ENCODE measurements at places on chromosomes 2 and 18.

- H3K27me3 ChIP-seq, result peaks cover 90% of the 10 kb centered on the region
- H3K27ac ChIP-seq, result no peak overlapping the region
- no peak for DNase-seq
- H3K4me3 ChIP-seq, result no peak overlapping the region
- no peaks in the 10 kb centered on the region for H3K36me3 ChIP-seq
Measured at GRCh38 chr2:85748985-85749875, 4.6 kb upstream of the ATOH8 start.

- H3K27me3 ChIP-seq, result peaks cover 14% of the 10 kb centered on the region
- no peaks in the 10 kb centered on the region for H3K36me3 ChIP-seq
- H3K4me3 ChIP-seq, result no peak overlapping the region
Measured at GRCh38 chr2:222797871-222798270, 63.0 kb upstream of the ACSL3 start.

DNA sequence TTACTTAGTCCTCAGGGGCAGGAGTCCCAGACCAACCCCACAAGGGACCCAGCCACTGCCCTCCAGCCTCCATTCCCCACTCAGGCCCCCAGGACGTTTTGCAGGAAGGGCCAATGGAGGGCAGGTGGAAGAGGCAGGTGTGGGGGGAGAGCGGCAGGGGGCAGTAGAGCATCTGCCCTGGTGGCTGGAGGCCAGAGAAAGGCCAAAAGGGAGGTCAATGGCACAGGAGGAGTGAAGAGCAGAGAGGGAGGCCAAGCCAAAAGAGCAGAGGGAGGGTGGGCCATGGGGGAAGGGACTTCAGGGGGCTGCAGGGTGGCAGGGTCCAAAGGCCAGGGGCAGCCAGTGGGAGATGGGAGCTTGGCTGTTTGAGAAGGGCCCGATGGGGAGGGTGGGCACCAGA lies 17.3 kb upstream of the GPR55 start:
- H3K4me3 ChIP-seq, result no peak overlapping the region
- H3K4me1 ChIP-seq, result peaks cover 17% of the 10 kb centered on the region
- DNase-seq, result no peak
- H3K36me3 ChIP-seq, result no peaks in the 10 kb centered on the region

DNA sequence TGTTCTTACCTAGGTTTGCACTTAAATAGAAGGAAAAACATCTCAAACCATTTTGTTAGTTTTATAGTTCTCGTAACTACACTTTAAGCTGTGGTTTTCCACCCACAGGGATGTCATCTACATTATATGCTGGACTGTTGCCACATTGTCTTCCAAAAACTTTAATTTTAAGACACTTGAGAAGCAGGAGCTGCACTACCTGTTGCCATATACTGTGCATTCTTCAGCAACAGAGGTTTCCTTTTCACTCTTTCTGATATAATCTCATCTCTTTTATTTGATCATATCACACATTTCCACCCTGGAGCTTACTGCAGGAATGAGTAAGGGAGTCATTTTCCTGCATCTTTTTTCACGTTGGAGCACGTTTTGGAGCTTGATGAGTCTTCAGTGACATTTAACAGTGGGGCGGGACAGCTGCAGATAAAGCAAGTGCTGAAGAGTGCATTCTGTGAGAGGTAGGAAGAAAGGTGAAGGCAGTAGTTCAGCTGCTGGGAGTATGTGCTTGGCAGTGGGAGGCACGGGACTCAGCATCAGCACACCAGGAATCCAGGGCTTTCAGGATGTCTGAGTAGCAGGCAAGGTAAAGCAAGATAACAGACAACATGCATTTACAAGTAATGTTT lies 3.8 kb downstream of the LIMS1 start:
- DNase-seq, result no peak
- H3K4me1 ChIP-seq, result peaks cover 44% of the 10 kb centered on the region
- H3K36me3 ChIP-seq, result peaks cover 8% of the 10 kb centered on the region
- H3K4me3 ChIP-seq, result no peak overlapping the region

DNA sequence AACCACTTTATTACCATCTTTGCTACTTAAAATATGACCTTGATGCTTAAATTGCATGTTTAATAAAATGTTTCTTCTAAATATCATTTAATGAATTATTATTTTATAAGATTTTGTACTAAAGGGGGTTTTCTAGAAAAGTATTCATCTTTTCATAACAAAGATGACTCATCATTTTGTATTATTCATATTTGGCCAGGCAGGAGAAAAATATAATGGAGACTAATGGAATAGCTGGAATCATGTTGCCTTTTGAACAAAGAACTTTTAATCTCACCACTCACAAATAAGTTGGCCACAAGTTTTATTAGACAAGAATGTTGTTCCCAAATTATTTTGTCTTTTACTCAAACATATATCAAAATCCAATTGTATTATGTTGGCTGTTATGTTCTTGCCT lies 882.4 kb downstream of the DSC3 start:
- no peak overlapping the region for H3K4me3 ChIP-seq
- no peak overlapping the region for H3K27ac ChIP-seq
- no peak for DNase-seq

- peaks cover 13% of the 10 kb centered on the region for H3K36me3 ChIP-seq
- no peaks in the 10 kb centered on the region for H3K4me1 ChIP-seq
- no peak for DNase-seq
- H3K27me3 ChIP-seq, result no peaks in the 10 kb centered on the region
- H3K4me3 ChIP-seq, result no peak overlapping the region
- no peak overlapping the region for H3K27ac ChIP-seq
Measured at GRCh38 chr2:134451347-134451630, 197.4 kb downstream of the MGAT5 start.

GRCh38 chr2:195561116-195561921 lies 95.7 kb upstream of the SLC39A10 start:
- H3K36me3 ChIP-seq, result peaks cover 7% of the 10 kb centered on the region
- peak overlapping the region; percentile 90 for H3K27ac ChIP-seq
- no peak for DNase-seq
- H3K27me3 ChIP-seq, result no peaks in the 10 kb centered on the region

- H3K27ac ChIP-seq, result no peak overlapping the region
- H3K27me3 ChIP-seq, result peaks cover 9% of the 10 kb centered on the region
- no peaks in the 10 kb centered on the region for H3K4me1 ChIP-seq
- H3K36me3 ChIP-seq, result peaks cover 2% of the 10 kb centered on the region
Measured at GRCh38 chr2:207110310-207110709, 55.4 kb downstream of the KLF7 start.

GRCh38 chr2:207223051-207223450 lies 57.3 kb upstream of the KLF7 start:
- H3K4me1 ChIP-seq, result peaks cover 5% of the 10 kb centered on the region
- no peak overlapping the region for H3K27ac ChIP-seq
- no peak overlapping the region for H3K4me3 ChIP-seq

GRCh38 chr2:192004188-192004963 lies 157.5 kb upstream of the CAVIN2 start:
- no peak overlapping the region for H3K4me3 ChIP-seq
- H3K27me3 ChIP-seq, result peaks cover 56% of the 10 kb centered on the region
- no peaks in the 10 kb centered on the region for H3K4me1 ChIP-seq
- H3K36me3 ChIP-seq, result no peaks in the 10 kb centered on the region

DNA sequence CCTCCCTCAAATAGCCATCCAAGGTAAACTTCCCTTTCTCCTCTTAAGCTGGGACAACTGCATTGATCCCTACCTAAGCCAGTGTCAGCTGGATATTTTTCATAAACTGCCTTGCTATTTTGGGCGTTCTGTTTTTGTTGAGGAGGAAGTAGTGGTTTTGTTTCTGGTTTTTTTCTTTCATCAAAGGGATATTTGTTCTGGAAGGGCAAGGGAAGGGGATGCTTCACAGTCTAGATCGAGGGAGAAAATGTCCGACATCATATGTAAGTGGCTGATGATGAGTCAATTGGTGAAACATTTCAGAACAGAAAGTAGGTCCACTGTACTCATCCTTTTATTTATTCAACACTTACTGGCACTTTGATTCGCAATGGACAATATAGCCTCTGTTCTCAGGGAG lies 31.0 kb downstream of the TANC1 start:
- no peak overlapping the region for H3K4me3 ChIP-seq
- no peaks in the 10 kb centered on the region for H3K4me1 ChIP-seq
- no peak for DNase-seq

GRCh38 chr2:209653134-209653533 lies 118.5 kb upstream of the UNC80 start:
- H3K27ac ChIP-seq, result no peak overlapping the region
- H3K4me1 ChIP-seq, result no peaks in the 10 kb centered on the region
- H3K27me3 ChIP-seq, result no peaks in the 10 kb centered on the region

DNA sequence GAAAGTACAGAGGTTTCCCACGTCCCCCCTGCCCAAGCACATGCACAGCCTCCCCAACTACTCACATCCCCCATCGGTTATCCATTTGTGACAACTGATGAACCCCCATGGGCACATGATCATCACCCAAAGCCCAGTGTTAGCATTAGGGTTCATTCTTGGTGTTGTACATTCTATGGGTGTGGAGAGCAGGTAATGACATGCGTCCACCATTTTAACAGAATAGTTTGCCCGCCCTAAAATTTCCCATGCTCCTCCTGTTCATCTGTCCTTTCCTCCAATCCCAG lies 74.3 kb downstream of the LONRF2 start:
- H3K36me3 ChIP-seq, result no peaks in the 10 kb centered on the region
- H3K4me1 ChIP-seq, result no peaks in the 10 kb centered on the region
- no peak overlapping the region for H3K4me3 ChIP-seq
- no peak overlapping the region for H3K27ac ChIP-seq
- DNase-seq, result no peak

DNA sequence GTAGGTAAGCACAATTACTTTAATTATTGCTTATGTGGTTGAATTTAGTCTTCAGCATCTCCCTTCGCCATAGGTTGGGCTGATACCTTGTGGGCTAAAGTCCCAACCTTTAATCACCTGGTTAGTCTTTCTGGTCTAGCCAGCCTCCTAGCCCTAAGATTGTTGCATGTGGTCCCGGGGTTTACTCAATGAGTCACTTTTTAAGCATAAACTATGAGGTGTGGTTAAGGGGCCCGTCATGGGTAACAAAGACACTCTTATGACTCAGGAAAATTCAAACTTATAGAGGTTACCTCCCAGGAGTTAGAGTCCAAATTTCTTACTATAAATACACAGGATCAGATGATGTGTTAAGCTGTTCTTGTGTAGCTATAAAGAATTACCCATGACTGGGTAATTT lies 841.6 kb downstream of the TRIB2 start:
- no peak overlapping the region for H3K4me3 ChIP-seq
- H3K27ac ChIP-seq, result no peak overlapping the region
- no peaks in the 10 kb centered on the region for H3K27me3 ChIP-seq
- no peaks in the 10 kb centered on the region for H3K4me1 ChIP-seq
- no peaks in the 10 kb centered on the region for H3K36me3 ChIP-seq

- no peaks in the 10 kb centered on the region for H3K4me1 ChIP-seq
- no peak overlapping the region for H3K27ac ChIP-seq
- H3K36me3 ChIP-seq, result no peaks in the 10 kb centered on the region
- peaks cover 83% of the 10 kb centered on the region for H3K27me3 ChIP-seq
- H3K4me3 ChIP-seq, result no peak overlapping the region
Measured at GRCh38 chr18:22604986-22605421, 187.3 kb upstream of the CTAGE1 start.

GRCh38 chr2:63882395-63883105 lies 40.9 kb downstream of the UGP2 start:
- peaks cover 20% of the 10 kb centered on the region for H3K4me1 ChIP-seq
- no peak for DNase-seq
- H3K4me3 ChIP-seq, result no peak overlapping the region
- no peak overlapping the region for H3K27ac ChIP-seq
- peaks cover 42% of the 10 kb centered on the region for H3K36me3 ChIP-seq

DNA sequence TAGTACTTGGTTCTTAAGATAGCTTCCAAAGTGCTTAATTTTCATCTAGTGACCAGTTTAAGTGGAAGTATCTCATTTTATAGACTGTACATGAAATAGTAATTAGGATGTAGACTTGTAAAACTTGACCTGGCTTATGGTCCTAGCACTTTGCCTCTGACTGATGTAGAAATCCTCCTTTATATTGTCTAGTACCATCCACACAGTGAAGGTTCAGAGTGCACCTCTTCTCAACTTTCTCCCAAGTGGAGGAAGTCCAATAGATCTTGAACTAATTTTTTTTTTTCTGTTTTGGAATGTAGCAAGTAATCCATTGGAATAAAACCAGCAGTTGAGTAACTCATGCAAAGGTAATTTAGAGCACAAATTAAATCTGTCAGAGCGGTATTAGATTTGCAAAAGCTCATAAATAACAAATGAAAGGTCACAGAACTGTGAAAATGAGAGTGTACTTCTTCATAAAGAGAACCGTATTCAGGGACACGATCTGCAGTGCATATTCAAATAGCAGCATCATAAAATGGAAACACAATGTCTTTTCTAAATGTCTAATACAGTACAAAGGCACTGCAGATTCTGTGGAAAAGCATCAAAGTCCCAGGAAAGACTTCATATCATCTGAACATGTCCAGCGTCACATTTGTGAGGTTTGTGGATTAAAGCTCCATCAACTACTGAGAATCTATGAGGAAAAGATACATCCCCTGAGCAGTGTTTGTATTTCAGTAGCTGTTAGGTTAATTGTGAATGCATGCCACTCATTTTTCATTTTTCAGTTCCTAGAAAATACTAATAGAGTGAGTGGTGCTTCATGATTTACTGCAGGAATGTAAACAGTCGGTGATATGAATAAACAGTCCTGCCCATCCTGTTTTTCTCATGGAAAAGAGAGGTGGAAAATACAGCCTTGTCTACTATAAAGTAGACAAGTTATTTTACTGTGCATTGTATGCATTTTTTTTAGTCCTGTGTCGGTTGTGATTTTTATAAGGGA lies 100.7 kb downstream of the LYPD6 start:
- no peak overlapping the region for H3K27ac ChIP-seq
- peaks cover 6% of the 10 kb centered on the region for H3K27me3 ChIP-seq
- no peaks in the 10 kb centered on the region for H3K4me1 ChIP-seq
- DNase-seq, result no peak
- H3K36me3 ChIP-seq, result no peaks in the 10 kb centered on the region
- H3K4me3 ChIP-seq, result no peak overlapping the region

DNA sequence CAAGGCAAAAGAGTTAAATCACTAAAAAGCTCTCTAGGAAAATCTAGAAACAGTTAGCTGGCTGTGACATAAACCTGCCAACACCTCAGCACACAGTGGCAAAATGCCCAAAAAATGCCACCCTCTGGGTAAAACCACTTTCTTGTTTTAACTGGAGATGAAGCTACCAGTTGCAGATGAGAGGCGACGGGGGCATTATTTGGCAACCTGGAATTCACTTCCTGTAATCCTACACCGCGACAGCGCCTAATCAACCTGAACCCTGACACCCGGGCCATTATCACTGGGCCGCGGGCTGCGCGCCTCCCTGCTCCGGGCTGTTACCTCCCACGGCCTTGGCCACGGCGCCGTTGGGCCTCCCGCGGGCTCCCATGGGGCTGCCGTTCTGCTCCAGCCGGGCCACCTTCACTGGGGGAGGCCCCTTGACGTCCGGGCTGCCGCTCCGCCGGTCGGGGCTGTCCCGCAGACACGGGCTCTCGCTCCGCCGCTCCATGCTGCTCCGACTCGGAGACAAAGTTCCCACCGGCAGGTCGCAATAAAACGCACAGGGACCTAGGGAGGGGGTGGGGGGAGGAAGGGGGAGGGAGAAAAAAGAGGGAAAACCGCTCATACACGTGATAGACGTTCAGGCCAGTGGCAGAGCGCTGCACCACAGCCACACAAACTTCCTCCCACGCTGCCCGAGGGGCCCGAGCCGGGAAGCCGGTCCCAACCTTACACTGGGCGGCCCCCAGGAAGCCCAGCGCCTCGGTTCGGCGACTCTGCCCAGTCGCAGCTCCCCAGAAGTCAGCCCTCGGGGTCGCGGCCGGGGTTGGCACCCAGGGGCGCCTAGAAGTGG lies 2.0 kb downstream of the SATB2 start:
- DNase-seq, result no peak
- H3K4me1 ChIP-seq, result peaks cover 16% of the 10 kb centered on the region
- peaks cover 67% of the 10 kb centered on the region for H3K27me3 ChIP-seq
- peak overlapping the region; percentile 92 for H3K4me3 ChIP-seq

GRCh38 chr2:222303045-222303827 lies 4.4 kb upstream of the PAX3 start:
- peaks cover 100% of the 10 kb centered on the region for H3K27me3 ChIP-seq
- H3K4me3 ChIP-seq, result no peak overlapping the region
- H3K4me1 ChIP-seq, result peaks cover 41% of the 10 kb centered on the region
- no peak overlapping the region for H3K27ac ChIP-seq

Data from central memory CD8-positive, alpha-beta T cell (primary cell).